ENCODE measurements at places on chromosomes 11 and 22. TPM values are rescaled to one million over a fixed set of nuclear protein-coding genes. Genes with fewer than 3 reads are reported as not detected.

Gene AIP
- total RNA-seq = 118 TPM

GRCh38 chr11:61297341-61297740 is 2.2 kb upstream of the VWCE start:
- H3K36me3 ChIP-seq = peaks cover 32% of the 10 kb centered on the region
- peaks cover 5% of the 10 kb centered on the region for H3K4me1 ChIP-seq
- no peak overlapping the region for H3K4me3 ChIP-seq

- no peak overlapping the region for H3K4me3 ChIP-seq
- H3K27me3 ChIP-seq = no peaks in the 10 kb centered on the region
- no peaks in the 10 kb centered on the region for H3K4me1 ChIP-seq
- H3K27ac ChIP-seq = no peak overlapping the region
Measured at GRCh38 chr11:30553521-30554110, 32.5 kb downstream of the MPPED2 start.

DNA sequence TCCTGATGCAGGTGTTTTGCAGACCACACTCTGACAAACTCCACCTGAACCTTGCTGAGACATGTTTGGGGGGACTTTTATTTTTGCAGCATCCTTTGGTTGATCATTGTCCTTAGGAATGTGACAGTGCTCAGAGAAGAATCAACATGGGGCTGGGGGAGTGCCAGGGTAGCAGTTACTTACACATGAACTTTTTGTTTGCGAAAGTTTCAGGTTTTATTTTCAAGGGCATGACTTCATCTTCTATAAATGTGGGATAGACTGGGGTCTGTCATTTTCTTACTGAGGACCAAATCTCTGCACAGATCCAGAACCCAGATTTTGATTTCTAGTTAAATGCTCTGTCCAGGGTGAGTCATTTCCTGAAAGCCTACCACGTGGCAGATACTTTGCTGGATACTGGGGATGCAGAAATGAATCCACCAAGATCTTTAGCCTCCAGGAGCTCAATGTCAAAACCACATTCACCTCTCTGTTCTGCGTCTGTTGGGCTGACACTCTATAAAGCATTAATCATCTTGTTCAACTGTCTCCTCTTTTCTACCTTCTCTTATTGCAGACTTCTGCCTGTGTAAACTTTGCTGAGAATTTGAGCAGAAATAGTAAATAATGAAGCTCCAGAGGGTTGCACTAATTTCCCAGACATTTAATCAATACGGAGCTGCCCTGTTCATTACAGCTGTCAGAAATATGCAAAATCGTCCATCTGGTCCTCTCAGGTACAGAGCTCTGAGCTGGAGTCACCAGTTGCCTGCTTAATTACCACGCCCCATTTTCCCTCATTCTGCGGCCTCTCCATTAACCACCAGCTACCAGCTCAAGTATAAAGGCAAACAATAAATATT is 387.9 kb downstream of the MIAT start:
- H3K4me3 ChIP-seq = no peak overlapping the region
- H3K4me1 ChIP-seq = no peaks in the 10 kb centered on the region
- no peak for DNase-seq
- H3K27ac ChIP-seq = no peak overlapping the region
- no peaks in the 10 kb centered on the region for H3K27me3 ChIP-seq

- peaks cover 74% of the 10 kb centered on the region for H3K4me1 ChIP-seq
- no peak for DNase-seq
- H3K4me3 ChIP-seq = peak overlapping the region; percentile 58
Measured at GRCh38 chr22:31289344-31289743, 2.9 kb downstream of the PIK3IP1 start.

DNA sequence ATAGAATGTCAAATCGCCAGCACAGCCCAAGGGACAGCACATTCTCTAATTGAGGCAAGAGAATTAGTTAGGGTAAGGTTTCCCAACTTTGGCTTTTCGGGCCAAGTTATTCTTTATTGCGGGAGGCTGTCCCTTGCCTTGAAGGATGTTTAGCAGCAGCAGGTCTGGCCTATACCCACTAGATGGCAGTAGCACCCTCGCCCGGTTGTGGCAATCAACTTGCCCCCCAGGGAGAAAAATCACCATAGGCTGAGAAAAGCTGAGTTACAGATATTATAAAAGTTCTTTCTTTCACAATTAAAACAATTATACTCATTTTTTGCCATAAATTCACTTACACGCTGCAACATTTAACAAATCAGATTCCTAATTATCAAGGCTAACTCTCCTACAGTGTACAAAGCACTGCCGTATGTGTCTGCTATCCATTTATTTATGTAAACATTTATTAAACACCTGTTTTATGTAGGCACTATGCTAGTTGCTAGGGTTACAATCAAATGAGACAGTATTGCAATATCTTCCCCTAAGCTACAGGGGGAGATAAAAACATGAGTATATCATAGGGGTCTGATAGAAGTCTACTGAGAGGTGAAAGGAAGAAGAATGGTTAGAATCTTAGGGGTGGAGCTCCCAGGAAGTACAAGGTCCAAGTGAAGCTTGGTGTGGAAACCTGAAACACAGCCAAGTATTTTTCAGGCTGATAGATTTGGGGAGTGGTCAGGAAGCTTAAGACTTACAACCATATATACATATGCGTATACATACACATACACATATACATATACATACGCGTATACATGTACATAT is 452.3 kb downstream of the RAB38 start:
- H3K27ac ChIP-seq = no peak overlapping the region
- H3K27me3 ChIP-seq = no peaks in the 10 kb centered on the region
- no peak overlapping the region for H3K4me3 ChIP-seq

DNA sequence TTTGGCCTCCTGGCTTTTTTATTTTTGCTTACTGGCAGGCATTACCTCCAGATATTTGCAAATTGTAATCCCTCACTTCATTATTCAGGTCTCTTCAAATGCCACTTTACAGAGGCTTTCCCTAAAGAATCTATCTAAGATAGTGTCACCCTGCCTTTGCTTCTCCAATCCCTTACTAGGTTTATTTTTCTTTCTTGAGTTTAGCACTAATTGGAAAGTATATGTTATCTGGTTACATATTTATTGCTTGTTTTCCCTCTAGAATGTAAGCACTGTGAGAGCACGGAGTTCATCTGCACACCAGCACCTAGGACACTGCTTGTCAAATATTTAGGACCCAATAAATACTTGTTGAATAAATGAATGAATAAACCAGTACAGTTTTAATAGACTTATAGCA is 3.5 kb downstream of the KIF18A start:
- H3K4me1 ChIP-seq = peaks cover 14% of the 10 kb centered on the region
- no peak for DNase-seq
- no peaks in the 10 kb centered on the region for H3K36me3 ChIP-seq

DNA sequence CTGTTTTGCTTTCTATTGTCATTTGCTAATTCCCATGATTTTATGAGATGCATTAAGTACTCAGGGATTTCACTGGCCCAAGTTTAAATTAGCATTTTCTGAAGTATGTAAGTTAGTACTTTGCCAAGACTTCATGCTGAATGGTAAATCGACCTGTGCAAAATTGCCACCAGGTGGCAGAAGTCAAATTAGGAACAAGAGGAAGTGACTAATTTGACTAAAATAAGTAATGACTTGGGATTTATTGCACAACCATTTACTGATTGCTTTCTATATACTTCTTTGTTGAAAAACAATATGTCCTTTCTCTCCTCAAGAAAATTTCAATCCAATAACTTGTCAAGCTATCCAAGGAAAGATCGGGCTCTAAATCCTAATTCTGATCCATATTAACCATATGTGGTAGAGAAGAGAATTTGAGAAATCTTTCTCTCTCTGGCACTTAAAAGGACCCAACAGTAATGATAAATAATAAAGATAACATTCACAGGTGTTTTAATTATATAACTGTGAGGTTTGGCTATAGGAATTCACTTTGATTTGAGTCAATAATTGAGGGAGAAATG is 253.7 kb upstream of the CHORDC1 start:
- H3K27ac ChIP-seq = no peak overlapping the region
- no peaks in the 10 kb centered on the region for H3K36me3 ChIP-seq
- peak; percentile 38 for DNase-seq
- H3K4me3 ChIP-seq = no peak overlapping the region
- no peaks in the 10 kb centered on the region for H3K27me3 ChIP-seq

DNA sequence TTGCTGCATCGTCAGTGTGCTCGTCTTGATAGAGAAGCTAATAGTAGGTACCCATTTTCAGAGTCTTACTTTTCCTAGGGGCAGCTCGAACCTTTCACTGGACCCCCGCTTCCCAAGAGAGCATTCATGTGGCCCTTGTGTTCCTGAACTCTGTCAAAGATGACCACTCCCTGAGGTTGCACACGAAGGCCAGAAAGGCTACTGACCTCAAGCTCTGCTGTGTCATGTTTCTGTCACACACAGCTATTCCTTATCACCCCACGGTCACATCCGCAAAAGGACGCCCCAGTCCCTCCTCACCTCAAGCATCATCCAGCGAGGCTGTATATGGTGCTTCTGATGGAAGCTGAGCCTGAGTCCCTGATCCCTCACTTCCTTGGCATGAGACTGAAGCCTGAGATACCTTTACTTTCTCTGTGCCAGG is 171.5 kb downstream of the LDLRAD3 start:
- DNase-seq = no peak
- no peaks in the 10 kb centered on the region for H3K4me1 ChIP-seq
- H3K36me3 ChIP-seq = no peaks in the 10 kb centered on the region

GRCh38 chr11:66183494-66184048 is 84.9 kb upstream of the RAB1B start:
- H3K36me3 ChIP-seq = no peaks in the 10 kb centered on the region
- no peak overlapping the region for H3K4me3 ChIP-seq
- no peak overlapping the region for H3K27ac ChIP-seq
- no peaks in the 10 kb centered on the region for H3K4me1 ChIP-seq
- DNase-seq = peak; percentile 21

Gene OR8D1
- not detected for total RNA-seq

Gene DNAJB7
- not detected for total RNA-seq

- H3K27ac ChIP-seq = no peak overlapping the region
- H3K36me3 ChIP-seq = peaks cover 8% of the 10 kb centered on the region
- no peaks in the 10 kb centered on the region for H3K27me3 ChIP-seq
Measured at GRCh38 chr11:125005491-125005890, 51.5 kb downstream of the CCDC15 start.

DNA sequence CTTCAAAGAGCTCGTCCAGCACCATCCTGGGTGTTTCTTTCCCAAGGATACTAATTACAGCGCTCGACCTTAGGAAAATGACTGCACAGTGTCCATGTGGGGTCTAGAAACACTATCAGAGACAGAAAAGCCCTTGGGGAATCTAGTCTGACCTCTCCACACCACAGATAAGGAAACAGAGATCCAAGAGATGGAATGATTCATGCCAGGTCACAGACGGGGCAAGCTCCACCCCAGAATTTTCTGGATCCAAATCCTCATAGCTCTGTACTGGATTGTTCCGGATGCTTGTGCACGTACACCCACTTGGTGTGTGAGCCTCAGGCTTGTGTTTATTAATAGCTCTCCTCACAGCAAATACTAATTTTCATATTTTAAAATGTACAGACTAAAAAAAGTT is 11.3 kb downstream of the ABTB2 start:
- no peaks in the 10 kb centered on the region for H3K36me3 ChIP-seq
- DNase-seq = no peak
- no peak overlapping the region for H3K27ac ChIP-seq
- peaks cover 3% of the 10 kb centered on the region for H3K27me3 ChIP-seq
- H3K4me1 ChIP-seq = no peaks in the 10 kb centered on the region

- H3K27ac ChIP-seq = no peak overlapping the region
- H3K4me1 ChIP-seq = no peaks in the 10 kb centered on the region
- no peaks in the 10 kb centered on the region for H3K27me3 ChIP-seq
- DNase-seq = no peak
- no peak overlapping the region for H3K4me3 ChIP-seq
Measured at GRCh38 chr22:19466848-19467752, 11.9 kb downstream of the UFD1 start.

DNA sequence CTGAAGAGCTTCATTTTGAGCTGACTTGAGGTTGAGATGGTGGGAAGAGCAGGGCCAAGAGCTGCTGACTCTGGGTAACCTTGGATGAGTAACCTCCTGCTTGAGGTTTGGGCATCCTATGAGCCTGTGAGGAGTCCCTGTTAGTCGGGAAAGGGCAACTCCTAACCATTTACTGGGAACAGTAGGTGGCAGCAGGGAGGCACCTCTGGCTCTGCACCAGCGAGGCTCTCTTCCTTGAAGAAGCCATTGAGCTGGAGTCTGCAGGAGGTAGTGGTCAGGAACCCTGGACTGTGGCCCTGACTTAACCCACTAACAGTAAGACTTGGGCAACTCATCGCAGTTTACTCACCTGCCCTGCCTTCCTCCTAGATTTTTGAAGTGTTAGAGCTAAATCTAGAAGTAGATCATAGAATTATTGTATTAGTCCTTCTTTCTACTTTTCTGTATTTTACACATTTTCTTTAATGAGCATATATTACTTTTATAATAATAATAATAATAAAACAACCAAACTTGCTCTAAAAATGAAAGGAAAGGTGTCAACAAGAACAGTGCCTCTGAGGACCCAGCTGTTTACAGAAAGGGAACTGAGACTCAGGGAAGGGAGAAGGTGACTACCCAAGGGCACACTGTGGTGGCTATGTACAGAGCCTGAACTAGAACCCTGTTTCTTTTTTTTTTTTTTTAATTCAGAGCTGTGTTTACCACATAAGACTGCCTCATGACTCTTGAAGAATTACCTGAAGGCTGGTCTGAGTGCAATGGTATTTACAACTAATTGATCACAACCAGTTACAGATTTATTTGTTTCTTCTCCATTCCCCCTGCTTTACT is 47.5 kb downstream of the MEI1 start:
- peaks cover 11% of the 10 kb centered on the region for H3K27me3 ChIP-seq
- no peaks in the 10 kb centered on the region for H3K36me3 ChIP-seq
- H3K27ac ChIP-seq = no peak overlapping the region
- H3K4me1 ChIP-seq = no peaks in the 10 kb centered on the region
- DNase-seq = peak; percentile 23
- H3K4me3 ChIP-seq = no peak overlapping the region

- H3K4me3 ChIP-seq = no peak overlapping the region
- H3K27me3 ChIP-seq = peaks cover 2% of the 10 kb centered on the region
- peaks cover 27% of the 10 kb centered on the region for H3K36me3 ChIP-seq
- no peak overlapping the region for H3K27ac ChIP-seq
Measured at GRCh38 chr11:62688491-62688890, 839 bp downstream of the LRRN4CL start.

DNA sequence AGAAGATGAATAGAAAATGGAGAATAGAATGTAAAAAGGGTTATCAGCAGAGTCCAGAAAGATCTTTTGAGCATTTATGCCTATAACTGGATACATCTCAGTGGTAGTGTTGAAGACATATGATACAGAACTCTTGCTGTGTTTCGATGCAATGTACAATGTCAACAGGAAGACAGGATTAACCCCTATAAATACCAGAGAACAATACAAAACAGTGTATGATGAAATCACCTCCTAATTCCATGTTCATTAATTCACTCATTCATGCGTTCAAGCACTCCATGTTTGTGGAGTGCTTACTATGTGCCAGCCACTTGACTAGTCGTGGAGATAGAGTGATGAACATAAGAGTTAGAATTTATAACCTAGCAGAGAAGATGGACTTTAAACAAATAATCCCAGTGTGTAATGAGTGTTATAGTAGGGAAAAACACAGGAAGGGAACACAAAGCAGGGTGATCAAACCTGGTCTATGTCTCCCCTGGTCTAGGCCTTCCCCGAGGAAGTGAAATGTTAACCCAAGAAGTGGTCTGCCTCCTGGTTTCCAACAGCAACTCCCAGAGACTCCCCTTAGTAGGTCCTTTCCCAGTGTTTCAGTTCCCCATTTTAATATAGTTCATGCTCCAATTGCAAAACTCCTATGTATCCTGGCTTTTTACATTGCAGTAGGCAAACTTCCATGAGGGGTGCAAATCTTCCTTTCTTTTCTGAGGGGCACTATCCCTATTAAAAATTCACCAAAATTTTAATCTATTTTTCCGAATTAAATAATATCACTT is 9.1 kb upstream of the SESN3 start:
- no peaks in the 10 kb centered on the region for H3K4me1 ChIP-seq
- no peak overlapping the region for H3K4me3 ChIP-seq
- DNase-seq = no peak
- H3K27me3 ChIP-seq = no peaks in the 10 kb centered on the region
